ENCODE measurements at places on chromosomes 7 and 10. TPM values are rescaled to one million over a fixed set of nuclear protein-coding genes. Genes with fewer than 3 reads are reported as not detected.

ADRA2A gene
- total RNA-seq, result 0.04 TPM

DNA sequence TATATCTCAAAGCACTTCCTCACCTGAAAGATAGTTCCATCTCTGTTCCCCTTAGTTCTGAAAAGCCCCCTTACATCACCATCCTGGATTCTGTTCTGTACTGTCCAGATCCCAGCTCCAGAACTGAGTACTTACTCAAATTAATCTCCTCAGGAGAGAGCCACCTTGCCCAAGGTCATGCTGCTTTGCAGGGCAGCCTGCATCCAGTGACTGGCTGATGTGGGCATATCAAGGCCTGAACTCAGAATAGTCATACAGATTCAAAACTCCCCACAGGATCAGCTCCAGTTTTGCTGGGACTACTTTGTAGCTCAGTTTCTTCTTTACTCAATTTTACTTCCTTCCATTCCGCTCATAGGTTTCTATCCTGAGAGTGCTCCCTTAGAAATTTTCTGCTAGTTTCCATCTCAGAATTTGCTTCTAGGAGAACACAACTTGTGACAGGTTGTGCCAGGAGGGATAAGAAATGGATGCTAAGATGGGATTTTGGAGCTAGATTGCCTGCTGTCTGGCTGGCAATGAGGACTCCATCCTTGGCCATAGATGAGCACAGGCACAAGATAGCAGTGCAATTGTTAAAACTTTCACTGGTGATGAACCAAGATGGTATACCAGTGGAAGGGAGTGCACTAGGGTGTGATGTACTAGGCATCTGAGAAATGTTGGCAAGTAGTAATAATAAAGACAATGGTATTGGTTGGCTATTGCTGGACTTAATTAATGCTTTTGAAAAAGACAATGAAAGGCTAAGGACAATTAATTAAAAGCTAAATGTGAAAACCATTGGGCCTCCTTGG, 17.3 kb downstream of the SRGN start:
- no peak for DNase-seq

- DNase-seq, result no peak
Measured at GRCh38 chr7:129828989-129829736, 123.6 kb downstream of the UBE2H start.

GRCh38 chr10:13637303-13637856, 50.6 kb downstream of the PRPF18 start:
- no peak for DNase-seq

GRCh38 chr7:21690705-21691104, 147.9 kb downstream of the DNAH11 start:
- DNase-seq, result no peak

DNA sequence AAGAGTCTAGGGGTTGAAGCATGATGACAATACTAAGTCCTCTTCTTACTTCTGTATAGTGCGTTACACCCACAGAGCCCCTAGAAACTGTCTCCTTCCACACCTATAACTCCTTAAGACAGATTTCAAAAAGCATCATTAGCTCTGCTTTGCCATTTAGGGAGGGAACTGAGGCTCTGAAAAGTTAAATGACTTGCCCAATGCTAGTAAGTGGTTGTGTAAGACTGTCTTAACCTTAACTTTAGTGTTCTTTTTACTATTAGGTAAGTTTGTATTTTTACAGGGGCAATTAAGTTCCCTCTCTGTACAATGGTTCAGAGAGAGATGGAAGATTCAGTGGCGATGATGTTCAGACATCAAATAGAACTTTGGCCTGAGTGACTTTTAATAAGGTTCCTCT, 72.7 kb upstream of the ASAH2 start:
- DNase-seq, result no peak

DNA sequence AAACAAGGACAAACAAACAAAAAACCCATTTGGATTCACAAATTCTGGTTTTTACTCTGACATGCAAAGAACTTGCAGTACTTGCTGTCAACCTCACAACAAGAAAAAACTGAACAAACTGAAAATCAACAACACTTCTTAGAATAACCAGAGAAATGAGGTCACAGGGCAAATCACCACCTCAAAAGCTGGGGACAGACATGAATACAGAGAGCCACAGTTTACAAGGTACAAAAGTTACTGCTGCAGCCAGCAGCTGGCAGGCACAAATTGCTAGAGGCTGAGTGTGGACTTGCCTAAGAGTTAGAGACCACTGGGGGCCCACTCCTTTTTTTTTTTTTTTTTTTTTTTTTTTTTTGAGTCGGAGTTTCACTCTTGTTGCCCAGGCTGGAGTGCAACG, 15.0 kb upstream of the RNF32 start:
- no peak for DNase-seq

DNA sequence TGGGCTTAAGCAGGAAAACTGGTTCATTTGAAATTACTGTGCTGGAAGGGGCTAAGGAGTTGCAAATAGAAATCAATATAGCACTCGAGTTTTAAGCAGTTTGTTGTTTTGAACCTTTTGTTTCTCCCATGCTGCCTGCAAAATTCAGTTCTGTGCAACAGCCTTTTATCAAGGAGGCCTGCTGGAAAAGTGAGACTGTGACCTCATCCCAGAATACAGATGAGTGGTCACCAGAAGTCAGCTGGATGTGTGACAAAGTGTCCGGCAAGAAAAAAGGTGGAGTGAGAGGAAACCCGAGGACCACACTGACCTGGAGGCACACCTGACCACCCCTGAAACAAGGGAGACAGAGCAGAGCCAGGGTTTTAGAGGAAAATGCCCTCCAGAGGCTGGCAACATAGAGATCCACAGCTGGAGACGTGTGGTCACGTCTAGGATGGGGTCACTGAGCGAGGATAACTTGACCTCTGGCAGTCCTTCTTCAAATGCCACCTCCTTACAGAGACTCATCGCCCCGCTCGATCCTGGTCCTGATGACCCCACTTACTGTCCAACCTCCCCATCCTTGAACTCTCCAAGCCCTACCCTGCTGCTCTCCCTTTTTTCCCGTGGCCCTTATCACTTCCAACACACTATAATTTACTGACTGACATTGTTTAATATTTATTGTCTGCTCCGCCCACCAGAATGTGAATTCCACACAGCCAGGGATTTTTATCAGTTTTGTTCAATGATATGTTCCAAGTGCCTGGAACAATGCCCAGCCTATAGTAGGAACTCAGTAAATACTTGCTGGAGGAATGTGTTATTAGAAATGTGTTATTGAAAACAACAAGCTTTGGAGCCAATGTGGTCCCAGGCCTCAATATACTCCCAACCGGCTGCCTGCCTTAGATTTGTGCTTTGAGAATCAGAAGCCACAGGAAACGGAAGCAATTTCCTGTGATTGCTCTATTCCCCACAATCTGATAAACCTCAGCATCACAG, 243.8 kb downstream of the GLI3 start:
- no peak for DNase-seq

Measured in Karpas-422 (cell line).